Hypothalamus (tissue), 51 donors: ENCODE measurements at places on chromosomes 4 and X.
A peak's percentile ranks its signal among the peaks of the same experiment; 100 is the strongest.

DNA sequence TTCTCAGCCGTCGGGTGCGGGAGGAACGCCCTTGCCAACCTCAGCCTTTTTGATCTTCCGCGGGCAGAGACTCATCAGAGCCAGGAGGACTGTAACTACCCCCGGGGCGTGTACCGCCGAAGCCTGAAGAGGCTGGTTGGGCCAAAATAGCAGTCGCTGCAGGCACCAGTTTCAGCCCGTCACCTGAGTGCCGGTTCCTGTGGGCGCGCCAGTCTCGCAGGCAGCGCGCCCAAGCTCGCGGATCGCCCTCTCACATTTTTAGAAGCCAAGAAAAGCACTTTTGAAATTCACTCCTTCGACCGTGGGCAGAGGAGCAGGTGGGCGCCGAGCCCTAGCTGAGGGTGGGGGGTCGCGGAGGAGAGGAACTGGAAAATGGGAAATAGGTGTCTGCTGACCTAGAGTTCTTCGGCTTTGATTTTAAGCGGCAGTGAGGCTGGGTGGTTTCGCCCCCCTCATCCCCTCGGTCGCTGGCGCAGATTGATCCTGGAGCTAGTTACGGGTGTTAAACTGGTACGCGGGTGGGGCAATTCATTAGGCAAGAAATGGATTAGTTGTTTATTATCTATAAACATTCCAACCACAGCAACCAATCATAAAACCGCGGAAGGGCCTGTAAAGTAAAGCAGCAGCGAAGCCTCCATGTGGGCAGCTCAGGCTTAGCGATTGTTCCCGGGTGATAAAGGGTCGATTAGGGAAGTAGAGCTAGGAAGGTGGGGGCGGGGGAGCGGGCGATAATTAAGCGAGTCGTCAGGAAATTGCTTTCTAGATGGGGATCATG is 69.2 kb downstream of the FBXO8 start:
- no peak for DNase-seq

DNA sequence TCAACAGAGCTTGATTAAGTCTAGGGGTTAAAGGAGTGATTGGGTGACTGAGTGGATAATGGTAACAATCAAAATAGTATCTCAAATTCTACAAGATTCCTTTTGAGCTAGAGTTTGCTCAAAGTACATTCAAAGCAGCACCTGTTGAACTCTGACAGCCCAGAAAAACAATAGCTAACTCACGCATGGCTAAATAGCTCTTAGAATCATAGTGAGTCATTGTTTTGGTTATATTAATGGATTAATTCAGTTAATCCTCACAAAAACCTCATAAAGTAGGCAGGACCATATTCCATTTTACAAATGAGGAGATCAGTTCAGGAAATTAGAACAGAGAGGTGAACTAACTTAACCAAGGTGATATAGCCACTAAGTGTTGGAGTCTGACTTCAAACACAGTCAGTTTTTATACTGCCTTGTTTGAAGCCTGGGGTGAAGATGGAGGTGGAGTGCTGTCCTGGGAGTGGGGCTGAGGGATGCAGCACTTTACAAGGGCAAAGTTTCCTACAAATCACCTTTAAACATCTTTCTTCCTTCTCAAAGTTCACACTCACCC is 35.9 kb upstream of the PPM1K start:
- no peak for DNase-seq

DNA sequence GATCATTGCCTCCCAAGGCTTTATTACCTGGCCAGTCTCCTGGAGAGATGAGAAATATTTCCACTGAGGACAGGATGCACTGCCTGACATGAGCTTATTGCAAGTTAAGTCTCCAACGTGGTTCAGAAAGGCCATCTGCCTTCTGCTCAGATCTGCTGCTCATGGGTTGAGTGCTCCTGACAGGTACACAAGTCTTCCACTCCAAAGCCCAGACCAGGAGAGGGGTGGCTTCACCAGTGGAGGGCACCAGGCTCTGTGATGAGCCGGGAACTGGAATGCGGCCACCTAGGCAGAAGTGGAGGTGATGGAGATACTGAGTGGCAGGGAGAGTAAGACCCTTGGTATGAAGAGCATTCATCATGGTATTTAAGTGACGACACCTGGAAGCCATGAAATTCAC is 79.5 kb upstream of the IRF2 start:
- DNase-seq = no peak

- DNase-seq = no peak
These were observed 40.8 kb downstream of the PSAPL1 start for GRCh38 chr4:7393601-7394575.

- peak; percentile 3 for DNase-seq
These were observed 98.9 kb downstream of the CPEB2 start for GRCh38 chr4:15100994-15101695.

- no peak for DNase-seq
These were observed 1.3 kb downstream of the NEXMIF start for GRCh38 chrX:74923942-74924448.

- no peak for DNase-seq
These were observed 33.1 kb downstream of the FTHL17 start for GRCh38 chrX:31038575-31039326.

GRCh38 chr4:33494150-33494549 is 2750.2 kb downstream of the ARAP2 start:
- DNase-seq = no peak

GRCh38 chrX:123803331-123803983 is 56.4 kb upstream of the XIAP start:
- DNase-seq = no peak

- DNase-seq = no peak
These were observed 1.0 kb downstream of the CHRDL1 start for GRCh38 chrX:110794601-110795000.

- no peak for DNase-seq
These were observed 172.2 kb upstream of the TLL1 start for GRCh38 chr4:165700855-165701254.

DNA sequence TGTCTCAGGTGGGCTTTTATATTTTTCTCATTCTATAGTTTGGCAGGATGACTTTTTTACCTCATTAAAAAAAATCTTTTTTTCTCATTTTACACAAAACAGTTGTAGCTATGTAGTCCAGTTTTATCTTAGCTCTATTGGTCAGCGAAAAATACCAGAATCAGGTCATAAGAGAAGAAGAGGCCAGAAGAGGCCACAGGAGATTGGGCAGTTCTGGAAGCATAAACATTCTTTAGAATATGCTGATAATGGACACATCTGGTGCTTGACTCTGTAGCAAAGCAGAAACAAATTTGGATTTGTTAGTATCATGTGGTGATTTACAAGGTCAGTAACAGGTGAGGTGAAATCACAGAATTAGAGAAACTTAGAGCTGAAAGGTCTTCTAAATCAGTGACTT is 66.6 kb upstream of the ARHGAP24 start:
- no peak for DNase-seq

- DNase-seq = no peak
These were observed 19.4 kb downstream of the RPS6KA6 start for GRCh38 chrX:84168574-84168973.

DNA sequence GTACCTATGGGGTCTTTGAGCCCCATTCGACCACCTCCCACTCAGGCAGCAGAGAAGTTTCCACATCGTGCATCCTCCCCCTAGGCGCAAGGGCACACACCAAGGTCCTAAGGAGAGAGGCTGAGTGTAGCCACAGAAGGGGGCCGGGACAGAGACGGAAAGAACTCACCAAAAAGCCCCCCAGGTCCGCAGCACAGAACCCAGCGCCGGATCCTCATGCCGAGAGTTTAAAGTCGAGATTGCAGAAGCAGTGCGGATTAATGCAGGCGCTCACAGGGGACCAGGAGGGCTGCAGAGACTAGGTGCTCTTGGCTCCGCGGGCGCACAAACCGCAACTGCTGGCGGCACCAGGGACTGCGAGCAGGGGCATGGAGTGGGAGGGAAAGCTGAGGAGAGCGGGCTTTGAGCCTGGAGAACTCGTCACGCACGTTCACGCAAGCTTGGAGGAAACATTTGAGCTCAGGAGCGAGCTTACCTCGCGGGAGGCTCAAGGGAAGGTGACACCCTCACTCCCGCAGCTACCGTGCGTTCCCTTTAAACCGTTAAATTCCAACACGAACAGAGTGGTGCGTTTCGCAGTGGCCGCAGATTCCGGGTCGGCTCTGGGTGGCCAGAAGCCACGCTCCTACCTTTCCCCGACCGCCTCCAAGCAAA is 8.5 kb downstream of the NKX3-2 start:
- no peak for DNase-seq

DNA sequence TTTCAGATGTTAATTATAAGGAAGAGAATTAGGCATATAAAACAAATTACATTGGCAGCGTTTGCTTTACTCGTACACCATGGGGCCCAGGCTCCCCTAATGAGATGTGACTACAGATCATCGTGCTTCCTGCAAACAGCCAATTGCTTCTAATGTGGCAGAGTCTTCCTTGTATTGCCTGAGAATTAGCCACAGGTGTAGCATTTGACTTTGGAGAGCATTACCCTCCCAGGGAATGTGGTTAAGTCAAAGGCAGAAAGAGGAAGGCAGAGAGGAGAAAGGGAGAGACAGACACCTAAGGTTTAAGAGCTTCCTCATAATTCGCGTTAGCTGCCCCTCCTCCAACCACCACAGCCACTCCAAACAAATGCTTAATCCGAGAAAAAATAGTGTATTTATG is 97.0 kb downstream of the MID1IP1 start:
- no peak for DNase-seq

GRCh38 chrX:103398421-103398864 is 22.1 kb downstream of the BEX3 start:
- no peak for DNase-seq

- no peak for DNase-seq
These were observed 40.4 kb upstream of the HMX1 start for GRCh38 chr4:8912089-8912455.

DNA sequence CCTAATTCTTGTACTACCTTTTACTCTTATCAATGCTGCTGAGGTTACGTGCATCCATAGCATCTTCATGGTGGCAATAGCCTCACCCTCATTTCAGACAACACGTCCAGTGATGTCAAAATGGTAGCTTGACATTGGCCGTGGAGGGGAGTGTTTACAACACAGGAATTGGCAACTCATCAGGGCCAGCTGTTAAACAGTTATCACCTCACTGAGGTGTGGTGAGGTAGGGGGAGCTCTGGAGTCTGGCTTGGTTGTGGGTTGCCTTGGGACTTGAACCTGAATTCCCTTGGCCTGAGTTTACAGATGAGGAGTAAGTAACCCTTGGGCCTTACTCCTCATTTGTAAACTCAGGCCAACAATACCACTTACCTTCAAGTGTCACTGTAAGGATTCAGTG is 10.4 kb downstream of the SASH3 start:
- no peak for DNase-seq

GRCh38 chrX:40007131-40007755 is 90.5 kb downstream of the BCOR start:
- DNase-seq = no peak

DNA sequence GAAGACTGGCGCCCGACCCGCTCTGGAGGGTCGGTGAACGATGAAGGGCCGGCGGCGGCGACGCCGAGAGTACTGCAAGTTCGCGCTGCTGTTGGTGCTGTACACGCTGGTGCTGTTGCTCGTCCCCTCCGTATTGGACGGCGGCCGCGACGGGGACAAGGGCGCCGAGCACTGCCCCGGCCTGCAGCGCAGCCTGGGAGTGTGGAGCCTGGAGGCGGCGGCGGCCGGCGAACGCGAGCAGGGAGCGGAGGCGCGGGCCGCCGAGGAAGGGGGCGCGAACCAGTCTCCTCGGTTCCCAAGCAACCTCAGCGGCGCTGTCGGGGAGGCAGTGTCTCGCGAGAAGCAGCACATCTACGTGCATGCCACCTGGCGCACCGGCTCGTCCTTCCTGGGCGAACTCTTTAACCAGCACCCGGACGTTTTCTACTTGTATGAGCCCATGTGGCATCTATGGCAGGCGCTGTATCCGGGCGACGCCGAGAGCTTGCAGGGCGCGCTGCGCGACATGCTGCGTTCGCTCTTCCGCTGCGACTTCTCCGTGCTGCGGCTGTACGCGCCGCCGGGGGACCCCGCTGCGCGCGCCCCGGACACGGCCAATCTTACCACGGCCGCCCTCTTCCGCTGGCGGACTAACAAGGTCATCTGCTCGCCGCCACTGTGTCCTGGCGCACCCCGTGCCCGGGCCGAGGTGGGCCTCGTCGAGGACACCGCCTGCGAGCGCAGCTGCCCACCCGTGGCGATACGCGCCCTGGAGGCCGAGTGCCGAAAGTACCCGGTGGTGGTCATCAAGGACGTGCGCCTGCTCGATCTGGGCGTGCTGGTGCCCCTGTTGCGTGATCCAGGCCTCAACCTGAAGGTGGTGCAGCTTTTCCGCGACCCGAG is 568 bp downstream of the CHST7 start:
- no peak for DNase-seq

DNA sequence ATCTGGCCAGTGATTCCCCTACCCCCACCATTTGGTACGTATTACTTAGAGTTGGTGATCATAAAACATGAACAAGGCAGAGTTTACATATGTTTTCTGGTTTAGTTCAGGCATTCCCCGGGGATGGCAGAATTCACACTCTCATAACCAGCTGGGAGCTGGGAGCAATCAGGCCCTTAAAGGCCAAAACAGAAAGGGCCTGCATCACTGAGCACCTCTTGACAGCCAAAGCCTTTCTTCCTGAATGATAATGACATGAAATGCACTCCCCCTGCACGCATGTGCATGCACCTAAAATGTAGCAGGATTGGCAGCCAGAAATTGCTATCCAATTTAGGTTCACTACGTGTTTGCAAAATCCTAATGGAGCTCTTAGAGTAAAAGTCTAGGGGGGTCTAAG is 235.4 kb downstream of the GPC3 start:
- DNase-seq = no peak

DNA sequence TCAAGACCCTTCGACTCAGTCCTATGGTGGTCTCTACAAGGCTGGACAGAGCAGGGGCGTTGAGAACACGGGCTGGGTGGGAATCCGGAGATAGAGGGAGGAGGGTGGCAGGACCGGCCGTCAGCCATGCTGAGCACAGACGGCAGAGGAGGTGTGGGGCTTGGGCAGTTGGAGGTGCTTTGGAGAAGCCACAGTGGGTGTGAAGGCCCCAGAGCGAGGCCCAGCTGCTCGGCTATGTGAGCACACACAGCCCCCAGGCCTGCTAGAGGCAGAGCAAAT is 4.2 kb downstream of the PDE6B start:
- DNase-seq = no peak

- no peak for DNase-seq
These were observed 427.8 kb downstream of the IL15 start for GRCh38 chr4:142064181-142064580.

- no peak for DNase-seq
These were observed 120.9 kb upstream of the DDIT4L start for GRCh38 chr4:100311181-100311580.

DNA sequence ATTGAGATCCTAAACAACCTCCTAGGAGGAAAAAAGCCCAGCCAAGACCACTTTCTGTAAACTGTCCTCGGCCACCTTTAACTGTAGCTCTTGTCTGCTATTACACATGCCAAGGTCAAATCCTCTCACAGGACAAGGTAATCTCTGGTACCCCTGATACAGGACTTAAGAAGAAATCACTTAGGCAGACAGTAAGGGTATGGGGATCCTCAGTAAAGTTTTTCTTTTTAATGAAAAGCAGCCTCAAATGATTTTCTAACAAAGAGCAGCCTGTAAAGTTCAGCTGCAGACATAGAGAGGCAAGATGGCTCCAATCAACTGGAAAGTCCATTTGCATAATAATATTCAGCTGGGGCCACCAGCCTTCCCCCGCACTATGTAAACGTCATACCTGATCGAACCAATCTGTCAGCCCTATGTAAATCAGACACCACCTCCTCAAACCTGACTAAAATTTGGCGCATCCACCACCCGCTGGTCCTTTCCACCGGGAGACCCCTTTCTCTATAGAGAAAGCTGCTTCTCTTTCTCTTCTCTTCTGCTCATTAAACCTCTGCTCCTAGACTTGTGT is 14.6 kb upstream of the MPP1 start:
- DNase-seq = no peak
